ENCODE measurements at places on chromosomes 1 and 21.

GRCh38 chr1:151612501-151613281 lies 841 bp downstream of the SNX27 start:
- no peak for DNase-seq

GRCh38 chr1:119794230-119794875 lies 16.9 kb downstream of the REG4 start:
- DNase-seq: no peak

DNA sequence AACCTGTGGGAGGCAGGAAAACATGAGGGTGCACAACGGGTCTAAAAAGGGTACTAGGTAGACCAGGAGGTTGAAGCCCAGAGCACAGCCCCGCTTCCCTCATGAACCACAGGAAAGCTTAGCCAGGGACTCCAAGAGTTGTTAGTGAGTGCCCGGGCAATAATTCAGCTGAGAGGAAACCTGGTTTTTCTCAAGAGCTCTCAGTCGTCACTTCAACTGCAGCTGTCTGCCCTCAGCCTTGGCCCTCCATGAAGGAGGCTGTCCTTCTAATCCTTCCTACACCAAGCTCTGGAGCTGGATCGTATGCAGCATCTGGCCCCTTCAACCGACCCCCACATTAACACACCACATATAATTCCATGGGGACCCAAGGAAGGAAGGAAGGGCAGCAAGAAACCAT lies 77.0 kb upstream of the BACE2 start:
- no peak for DNase-seq

DNA sequence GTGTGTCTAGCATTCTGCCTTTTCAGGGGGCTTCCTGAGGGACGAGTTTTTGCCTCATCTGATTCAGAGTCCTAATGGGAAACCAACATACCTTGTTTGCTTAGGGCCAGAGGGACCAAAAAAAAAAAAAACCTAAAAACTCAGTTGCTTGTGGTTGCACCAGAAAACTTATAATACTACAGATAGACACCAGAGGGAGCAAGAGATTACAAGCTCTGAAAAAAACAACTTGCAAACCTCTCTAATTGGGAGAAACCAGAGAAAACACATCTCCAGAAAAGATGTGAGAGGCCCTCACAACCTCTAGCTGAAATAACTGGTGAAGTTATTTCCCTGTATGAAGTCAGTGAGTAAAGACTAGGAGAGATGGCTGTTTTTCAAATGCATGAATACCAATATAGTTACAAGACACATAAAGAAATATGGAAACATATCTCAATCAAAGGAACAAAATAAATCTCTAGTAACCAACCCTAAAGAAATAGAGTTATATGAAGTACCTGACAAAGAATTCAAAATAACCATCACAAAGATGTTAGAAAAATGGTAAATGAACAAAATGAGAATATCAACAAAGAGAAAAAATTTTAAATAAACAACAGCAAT lies 233.7 kb upstream of the NFIA start:
- DNase-seq: no peak

- DNase-seq: no peak
Observed at GRCh38 chr1:181910905-181911304, 150.6 kb downstream of the ZNF648 start.

Measured in skeletal muscle cell (primary cell).